ENCODE measurements at places on chromosomes 11 and 22. TPM values are rescaled to one million over a fixed set of nuclear protein-coding genes. Genes with fewer than 3 reads are reported as not detected.

GRCh38 chr11:104337273-104337672 lies 173.3 kb upstream of the PDGFD start:
- no peaks in the 10 kb centered on the region for H3K36me3 ChIP-seq

- H3K4me3 ChIP-seq, result no peak overlapping the region
- H3K27ac ChIP-seq, result no peak overlapping the region
- H3K27me3 ChIP-seq, result no peaks in the 10 kb centered on the region
- peaks cover 17% of the 10 kb centered on the region for H3K4me1 ChIP-seq
- no peak for DNase-seq
These were observed 8.8 kb upstream of the CTSD start for GRCh38 chr11:1772270-1773130.

SERPING1 gene
- total RNA-seq, result 210 TPM

DNA sequence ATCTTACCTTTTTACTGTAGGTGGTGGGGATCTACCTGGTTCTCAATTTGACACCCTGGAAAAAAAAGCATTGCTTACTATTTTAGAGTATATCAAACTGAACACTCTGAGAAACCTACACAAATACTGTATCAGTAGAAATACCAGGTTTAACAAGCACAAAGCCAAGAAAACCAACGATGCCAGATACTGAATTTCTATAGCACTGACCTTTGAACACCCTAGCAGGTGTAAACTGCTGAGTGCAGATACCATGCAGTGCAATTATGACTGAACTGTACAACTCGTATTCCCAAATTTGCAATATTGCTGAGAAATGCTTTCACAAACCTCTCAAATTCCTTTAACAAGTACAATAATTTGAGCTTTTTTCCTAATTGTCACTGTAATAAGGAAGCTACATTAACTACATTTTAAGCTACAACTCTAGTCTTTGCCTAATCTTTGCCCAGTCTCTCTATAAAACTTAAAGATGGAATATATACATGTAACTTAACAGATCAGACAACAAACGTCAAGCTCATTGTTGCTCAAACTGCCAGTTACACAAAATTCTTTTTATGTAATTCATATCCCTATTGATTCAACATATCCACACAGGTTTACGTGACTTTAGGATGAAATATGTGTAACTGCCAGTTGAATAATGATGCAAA lies 8.9 kb downstream of the TAF1D start:
- no peaks in the 10 kb centered on the region for H3K27me3 ChIP-seq
- DNase-seq, result no peak
- H3K36me3 ChIP-seq, result peaks cover 99% of the 10 kb centered on the region
- H3K27ac ChIP-seq, result no peak overlapping the region
- H3K4me1 ChIP-seq, result peaks cover 9% of the 10 kb centered on the region

DNA sequence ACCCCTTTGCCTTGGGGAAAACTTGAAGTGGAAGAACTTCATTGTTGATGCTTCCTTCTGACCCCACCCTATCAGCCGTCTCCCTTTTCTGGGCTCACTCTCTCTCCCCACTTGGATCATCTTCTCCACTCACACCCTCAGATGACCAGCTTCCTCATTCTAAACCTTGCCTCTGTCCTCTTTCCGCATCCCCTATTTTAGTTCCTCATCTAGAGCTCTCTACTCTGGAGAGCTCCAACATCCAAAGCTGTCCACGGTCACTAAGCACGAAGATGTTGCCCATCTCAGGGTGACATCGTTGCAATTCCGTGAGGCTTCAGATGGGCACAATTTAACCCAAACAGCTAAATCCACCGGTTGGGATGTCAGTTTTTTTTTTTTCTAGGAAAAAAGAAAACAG lies 31.6 kb upstream of the ME3 start:
- H3K27me3 ChIP-seq, result no peaks in the 10 kb centered on the region
- no peaks in the 10 kb centered on the region for H3K36me3 ChIP-seq
- no peaks in the 10 kb centered on the region for H3K4me1 ChIP-seq
- no peak overlapping the region for H3K27ac ChIP-seq
- no peak for DNase-seq

CCDC157 gene
- total RNA-seq, result 0.55 TPM

LARGE2 gene
- total RNA-seq, result not detected

DNA sequence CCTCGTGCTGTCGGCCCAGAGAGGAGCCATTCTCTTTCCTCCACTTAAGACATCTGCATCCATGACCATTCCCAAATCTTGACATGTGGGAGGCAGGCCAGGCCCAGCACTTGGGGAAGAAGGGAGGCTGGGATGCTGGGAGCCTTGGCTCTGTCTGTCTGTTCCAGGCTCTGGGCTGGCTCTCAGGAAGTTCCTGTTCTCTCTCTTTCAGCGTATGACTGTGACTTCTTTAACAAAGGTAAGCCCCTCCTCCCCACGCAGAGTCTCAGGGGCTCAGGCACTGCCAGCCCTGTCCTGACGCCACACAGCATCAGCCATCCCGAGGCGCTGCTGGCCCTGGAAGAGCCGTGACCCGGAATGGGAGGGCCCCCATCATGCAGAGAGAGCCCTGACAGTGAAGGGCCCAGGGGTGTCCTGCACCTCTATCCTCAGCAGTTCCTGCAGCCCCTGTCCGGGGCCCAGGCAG lies 52.4 kb downstream of the OTOG start:
- H3K36me3 ChIP-seq, result no peaks in the 10 kb centered on the region
- peak; percentile 53 for DNase-seq
- no peaks in the 10 kb centered on the region for H3K27me3 ChIP-seq
- no peaks in the 10 kb centered on the region for H3K4me1 ChIP-seq
- no peak overlapping the region for H3K27ac ChIP-seq
- H3K4me3 ChIP-seq, result no peak overlapping the region

LRP4 gene
- 29.6 TPM for total RNA-seq

DNA sequence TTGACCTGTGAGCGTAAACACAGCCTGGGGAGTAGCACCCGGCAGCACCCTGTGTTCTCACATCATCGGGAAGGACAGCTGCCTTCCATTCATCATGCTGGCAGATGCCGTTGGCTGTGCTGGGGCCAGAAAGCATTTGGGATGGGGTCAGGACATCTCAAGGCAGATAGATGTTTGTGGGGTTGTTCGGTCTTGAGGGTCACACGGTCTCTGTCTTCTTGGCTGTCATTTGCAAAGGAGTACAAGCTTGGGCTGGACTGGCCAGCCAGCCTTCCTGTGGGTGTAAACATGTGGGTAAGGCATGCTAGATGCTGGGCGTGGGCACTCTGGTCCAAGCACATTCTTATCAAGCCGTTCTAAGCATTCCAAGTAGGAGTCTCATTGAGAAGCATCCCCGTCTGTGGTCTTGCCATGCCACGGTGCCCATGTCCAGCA lies 81.4 kb downstream of the TBC1D22A start:
- no peak overlapping the region for H3K27ac ChIP-seq
- H3K4me3 ChIP-seq, result no peak overlapping the region
- H3K27me3 ChIP-seq, result no peaks in the 10 kb centered on the region
- H3K4me1 ChIP-seq, result no peaks in the 10 kb centered on the region
- no peaks in the 10 kb centered on the region for H3K36me3 ChIP-seq
- no peak for DNase-seq

DNA sequence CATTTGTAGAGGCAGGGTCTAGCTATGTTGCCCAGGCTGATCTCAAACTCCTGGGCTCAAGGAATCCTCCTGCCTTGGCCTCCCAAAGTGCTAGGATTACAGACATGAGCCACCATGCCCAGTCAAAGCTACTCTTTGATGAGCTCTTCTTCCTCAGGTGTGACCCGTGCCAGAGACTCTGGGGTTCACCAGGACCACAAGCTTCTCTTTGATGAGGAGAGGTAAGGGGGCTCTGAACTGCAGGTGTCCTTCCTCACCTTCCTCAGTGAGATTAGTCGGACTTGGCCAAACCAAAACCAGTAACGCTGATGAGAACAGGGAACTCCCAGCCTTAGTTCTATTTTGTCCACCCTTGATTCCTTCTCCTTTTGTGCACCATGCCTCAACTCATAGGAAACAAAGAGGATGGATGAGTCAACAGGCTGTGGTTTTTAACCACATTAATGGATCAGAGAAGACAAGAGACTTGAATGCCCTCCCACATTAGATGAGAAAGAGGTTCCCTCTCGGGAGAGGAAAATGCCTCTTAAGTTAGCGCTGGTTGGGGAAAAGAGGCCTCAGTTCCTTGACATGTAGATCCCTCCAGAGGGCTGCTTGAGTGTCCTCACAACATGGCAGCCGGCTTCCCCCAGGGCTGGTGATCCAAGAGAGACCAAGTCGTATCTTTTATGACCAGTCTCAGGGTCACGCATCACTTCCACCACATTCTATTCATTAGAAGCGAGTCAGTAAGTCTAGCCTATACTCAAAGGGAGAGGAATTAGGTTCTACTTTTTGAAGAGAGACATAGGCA lies 25.7 kb upstream of the CTR9 start:
- no peak overlapping the region for H3K27ac ChIP-seq
- H3K27me3 ChIP-seq, result no peaks in the 10 kb centered on the region

DNA sequence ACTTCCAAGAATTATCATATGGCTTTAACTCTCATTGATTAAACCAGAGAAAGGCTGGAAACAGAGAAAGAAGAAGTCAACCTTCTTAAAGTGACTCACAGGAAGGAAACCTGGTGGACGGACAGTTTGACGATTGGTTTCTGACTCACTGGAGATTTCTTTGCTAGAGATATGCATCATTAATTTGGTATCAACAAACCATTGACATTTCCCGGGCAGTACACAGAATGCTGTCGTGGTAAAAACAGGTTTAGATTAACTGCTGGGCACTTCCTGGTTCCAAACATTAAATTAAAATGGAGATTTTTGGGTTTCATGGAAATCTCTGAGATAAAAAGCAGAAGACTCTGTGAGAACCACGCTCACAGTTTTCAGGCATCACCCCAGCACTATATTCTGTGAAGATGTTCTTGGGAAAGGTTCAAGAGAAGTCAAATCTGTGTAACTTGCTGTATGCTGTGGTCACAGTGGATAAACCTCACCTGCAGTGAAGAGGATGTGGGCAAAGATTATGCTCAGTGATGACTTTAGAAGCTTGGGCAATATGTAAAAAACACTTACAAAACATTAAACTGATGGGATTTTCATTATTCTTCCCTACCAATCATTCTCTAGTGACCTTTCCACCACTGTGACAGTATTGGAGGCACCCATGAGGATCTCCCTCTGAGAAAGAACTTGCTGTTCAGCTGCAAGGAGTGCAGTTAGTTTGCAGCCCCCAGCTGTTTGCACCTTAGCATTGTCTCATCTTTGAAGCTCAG lies 61.1 kb upstream of the CD44 start:
- H3K4me1 ChIP-seq, result no peaks in the 10 kb centered on the region
- H3K36me3 ChIP-seq, result no peaks in the 10 kb centered on the region
- no peak overlapping the region for H3K27ac ChIP-seq
- no peak overlapping the region for H3K4me3 ChIP-seq

- H3K4me1 ChIP-seq, result no peaks in the 10 kb centered on the region
- no peaks in the 10 kb centered on the region for H3K36me3 ChIP-seq
- H3K27ac ChIP-seq, result no peak overlapping the region
- H3K27me3 ChIP-seq, result no peaks in the 10 kb centered on the region
These were observed 123.3 kb upstream of the THY1 start for GRCh38 chr11:119545978-119546915.

SCUBE1 gene
- total RNA-seq, result 0.16 TPM

DNA sequence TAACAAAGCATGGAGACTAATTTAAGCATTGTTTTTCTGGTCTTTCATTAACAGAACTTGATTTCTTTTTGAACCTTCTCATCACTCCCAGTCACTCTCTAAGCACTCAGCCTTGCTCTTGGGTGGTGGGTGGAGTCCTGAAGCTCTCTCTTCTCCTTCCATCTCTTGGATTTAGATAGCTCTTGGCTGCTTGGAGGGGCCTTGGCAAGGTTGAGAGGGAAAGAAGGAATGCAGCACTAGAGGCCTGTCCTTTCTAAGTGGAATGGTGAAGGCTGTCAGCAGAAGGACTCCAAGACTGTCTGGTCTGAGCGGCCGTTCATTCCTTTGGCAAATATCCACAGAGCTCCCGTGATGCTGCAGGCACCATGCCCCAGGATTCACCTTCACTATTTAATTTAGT lies 168.6 kb upstream of the E2F8 start:
- DNase-seq, result no peak
- no peaks in the 10 kb centered on the region for H3K36me3 ChIP-seq
- H3K4me3 ChIP-seq, result no peak overlapping the region
- H3K27ac ChIP-seq, result no peak overlapping the region
- no peaks in the 10 kb centered on the region for H3K4me1 ChIP-seq

TPBGL gene
- 0.15 TPM for total RNA-seq

ANGPTL5 gene
- 1.4 TPM for total RNA-seq

DNA sequence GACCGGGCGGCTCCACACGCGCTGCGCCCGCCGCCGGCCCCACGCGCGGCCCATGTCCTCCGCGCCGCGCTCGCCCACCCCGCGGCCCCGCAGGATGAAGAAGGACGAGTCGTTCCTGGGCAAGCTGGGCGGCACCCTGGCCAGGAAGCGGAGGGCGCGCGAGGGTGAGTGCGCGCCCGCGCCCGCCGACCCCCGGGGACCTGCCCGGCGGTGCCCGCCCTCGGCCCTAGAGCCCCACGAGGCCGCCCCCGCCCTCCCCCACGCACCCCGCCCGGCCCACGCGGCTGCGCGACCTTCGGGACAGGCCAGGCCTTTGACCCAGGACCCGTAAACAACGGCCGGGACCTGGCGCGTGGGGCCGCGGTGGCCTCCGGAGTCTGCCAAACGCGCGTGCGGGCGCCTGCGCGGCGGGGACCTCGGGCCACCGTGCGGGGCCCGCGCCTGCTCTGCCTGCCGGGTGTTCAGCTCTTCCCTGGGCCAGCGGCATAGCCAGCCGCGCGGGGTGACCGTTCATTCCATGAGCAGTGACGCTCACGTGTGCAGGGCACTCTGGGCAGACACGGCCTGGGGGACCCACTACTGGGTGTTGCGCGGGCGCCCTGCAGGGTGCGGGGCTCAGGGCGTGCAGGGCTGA lies at the start of gene PARVB:
Gene PARVB, plus strand, starts transcription at position 15 of the 634 bp plus-strand sequence. Its CDS starts 38 bp downstream, at position 53.
- peak within 1 kb of the TSS; percentile 87 for H3K27ac ChIP-seq
- no peaks in the 10 kb centered on the region for H3K36me3 ChIP-seq
- no peaks in the 10 kb centered on the region for H3K4me1 ChIP-seq
- no peak for DNase-seq

GRCh38 chr11:78800756-78801155 lies 226.1 kb upstream of the NARS2 start:
- DNase-seq, result no peak
- no peaks in the 10 kb centered on the region for H3K36me3 ChIP-seq
- peak overlapping the region; percentile 73 for H3K27ac ChIP-seq
- H3K4me1 ChIP-seq, result peaks cover 24% of the 10 kb centered on the region
- H3K4me3 ChIP-seq, result no peak overlapping the region

- no peak overlapping the region for H3K27ac ChIP-seq
- no peak for DNase-seq
- no peak overlapping the region for H3K4me3 ChIP-seq
- H3K4me1 ChIP-seq, result no peaks in the 10 kb centered on the region
- no peaks in the 10 kb centered on the region for H3K27me3 ChIP-seq
These were observed 718.4 kb upstream of the API5 start for GRCh38 chr11:42593441-42593840.

RHOD gene
- 68.5 TPM for total RNA-seq

NRXN2 gene
- 0.85 TPM for total RNA-seq

PIK3C2A gene
- total RNA-seq, result 37.2 TPM

GRCh38 chr11:29333993-29334775 lies 682.6 kb downstream of the KCNA4 start:
- H3K4me3 ChIP-seq, result no peak overlapping the region
- no peaks in the 10 kb centered on the region for H3K36me3 ChIP-seq
- no peaks in the 10 kb centered on the region for H3K27me3 ChIP-seq
- H3K4me1 ChIP-seq, result no peaks in the 10 kb centered on the region
- no peak for DNase-seq

- no peak overlapping the region for H3K4me3 ChIP-seq
- no peaks in the 10 kb centered on the region for H3K27me3 ChIP-seq
- no peak for DNase-seq
- H3K36me3 ChIP-seq, result no peaks in the 10 kb centered on the region
- no peak overlapping the region for H3K27ac ChIP-seq
These were observed 33.4 kb upstream of the H19 start for GRCh38 chr11:2031058-2031457.
